ENCODE measurements at places on chromosomes 4 and X.
A peak's percentile ranks its signal among the peaks of the same experiment; 100 is the strongest.

- DNase-seq, result no peak
Observed at GRCh38 chrX:151538190-151539122, 25.0 kb upstream of the PASD1 start.

- no peak for DNase-seq
Observed at GRCh38 chrX:134191281-134191680, 45.7 kb upstream of the CCDC160 start.

DNA sequence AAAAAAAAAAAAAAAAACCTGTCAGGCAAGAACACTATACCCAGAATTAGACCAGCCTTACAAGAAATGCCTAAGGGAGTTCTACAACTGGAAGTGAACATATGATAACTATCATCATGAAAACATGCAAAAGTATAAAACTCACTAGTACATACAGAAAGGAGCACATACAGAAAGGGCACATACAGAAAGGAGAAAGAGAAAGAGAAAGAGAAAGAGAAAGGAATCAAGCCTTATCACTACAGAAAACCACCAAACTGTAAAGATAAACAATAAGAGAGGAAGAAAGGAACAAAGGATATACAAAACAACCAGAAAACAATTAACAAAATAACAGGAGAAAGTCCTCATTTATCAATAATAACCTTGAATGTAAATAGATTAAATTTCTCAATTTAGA lies 50.4 kb downstream of the PHKA1 start:
- no peak for DNase-seq

DNA sequence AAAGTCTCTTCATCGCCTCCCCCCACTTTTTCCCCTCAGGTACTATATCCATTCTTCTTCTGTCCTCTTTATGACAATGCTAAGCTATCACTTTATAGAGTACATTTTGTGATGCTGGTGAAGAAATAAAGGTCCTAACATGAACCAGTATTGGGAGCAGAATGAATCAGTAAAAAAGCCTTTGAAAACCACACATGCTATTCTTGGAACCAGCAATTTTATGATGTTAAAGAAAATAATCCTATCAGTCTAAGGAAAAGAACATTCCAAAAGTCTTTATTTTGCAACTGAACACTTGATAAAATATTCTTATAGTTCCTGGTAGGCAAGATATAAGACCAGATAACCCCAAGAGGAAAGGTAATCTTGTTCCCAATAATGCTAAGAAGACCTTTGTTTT lies 107.8 kb upstream of the MCF2 start:
- no peak for DNase-seq

- no peak for DNase-seq
Observed at GRCh38 chr4:87806520-87806919, 7.2 kb downstream of the IBSP start.

DNA sequence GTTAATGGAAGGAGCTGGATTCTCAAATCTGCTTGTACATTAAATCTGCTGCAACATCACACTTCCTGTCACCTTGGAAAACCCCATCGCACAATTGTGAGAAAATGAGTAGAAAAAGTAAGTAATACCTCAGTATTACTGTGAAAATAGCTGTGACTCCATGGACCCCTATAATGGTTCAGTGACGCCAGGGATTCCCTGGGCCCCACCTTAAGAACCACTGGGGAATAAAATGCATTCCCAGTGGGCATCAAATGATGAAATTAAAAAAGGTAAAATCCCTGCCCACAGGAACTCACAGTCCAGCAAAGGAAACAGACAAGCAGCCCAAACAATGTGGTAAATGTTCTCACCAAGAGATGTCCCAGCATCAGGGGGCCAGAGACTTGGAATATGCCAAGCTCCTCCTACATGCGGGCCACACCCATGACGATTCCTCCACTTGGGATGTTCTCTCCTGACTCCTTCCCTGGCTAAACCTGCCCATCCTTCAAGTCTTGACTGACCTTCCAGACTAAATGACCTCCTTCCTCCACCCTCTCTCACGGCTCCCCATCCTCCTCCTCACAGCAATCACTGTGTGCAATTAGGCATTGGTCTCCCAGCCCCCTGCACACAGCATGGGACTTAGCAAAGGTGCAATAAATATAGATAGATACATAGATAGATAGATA lies 2.6 kb downstream of the EVC2 start:
- DNase-seq, result no peak

DNA sequence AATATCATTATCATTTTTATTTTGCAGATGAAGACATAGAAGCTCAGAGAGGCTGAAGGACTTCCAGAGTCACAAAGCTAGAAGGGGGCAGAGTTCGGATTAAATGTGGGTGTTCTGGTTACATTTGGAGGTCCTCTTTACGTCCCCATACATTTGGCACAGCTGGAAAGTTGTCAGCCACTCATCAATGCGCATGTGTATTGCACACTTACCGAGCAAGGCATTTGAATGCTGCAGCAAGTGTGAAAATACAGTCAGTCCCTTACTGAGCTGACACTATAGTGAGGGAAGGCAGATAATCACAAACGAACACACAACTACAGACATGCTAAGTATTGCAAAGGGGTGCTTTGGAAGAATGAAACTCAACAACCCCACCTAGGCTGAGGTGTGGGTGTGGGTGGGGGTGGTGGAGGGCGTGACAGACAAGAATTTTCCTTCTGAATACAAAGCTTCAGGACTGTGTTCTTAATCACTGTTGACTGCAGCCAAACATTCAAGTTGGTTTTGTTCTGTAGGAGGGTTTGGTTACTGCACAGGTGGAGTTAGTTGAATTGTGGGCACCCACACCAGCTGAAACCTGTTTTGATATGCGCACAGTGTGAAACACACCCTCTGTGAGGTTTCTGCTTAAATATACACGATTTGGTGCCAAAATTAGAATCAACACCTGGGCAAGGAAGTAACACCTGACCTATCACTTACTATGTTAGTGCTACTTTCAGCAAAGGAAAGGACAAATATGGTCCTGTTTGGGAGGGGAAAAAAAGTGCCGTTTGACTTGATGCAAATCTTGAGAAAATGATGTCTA lies 72.4 kb downstream of the COQ2 start:
- DNase-seq, result peak; percentile 40
